ENCODE measurements at places on chromosomes 16 and 17. TPM values are rescaled to one million over a fixed set of nuclear protein-coding genes. Genes with fewer than 3 reads are reported as not detected.
A peak's percentile ranks its signal among the peaks of the same experiment; 100 is the strongest.

Gene CAVIN1
- total RNA-seq: 11.2 TPM

Gene SP6
- 0.05 TPM for total RNA-seq

Gene STX4
- 9.6 TPM for total RNA-seq

Gene CLEC19A
- not detected for total RNA-seq

Gene KRTAP4-6
- total RNA-seq: not detected

Gene CCL16
- not detected for total RNA-seq

Gene SOX8
- 16.7 TPM for total RNA-seq

Gene CACNG4
- not detected for total RNA-seq

DNA sequence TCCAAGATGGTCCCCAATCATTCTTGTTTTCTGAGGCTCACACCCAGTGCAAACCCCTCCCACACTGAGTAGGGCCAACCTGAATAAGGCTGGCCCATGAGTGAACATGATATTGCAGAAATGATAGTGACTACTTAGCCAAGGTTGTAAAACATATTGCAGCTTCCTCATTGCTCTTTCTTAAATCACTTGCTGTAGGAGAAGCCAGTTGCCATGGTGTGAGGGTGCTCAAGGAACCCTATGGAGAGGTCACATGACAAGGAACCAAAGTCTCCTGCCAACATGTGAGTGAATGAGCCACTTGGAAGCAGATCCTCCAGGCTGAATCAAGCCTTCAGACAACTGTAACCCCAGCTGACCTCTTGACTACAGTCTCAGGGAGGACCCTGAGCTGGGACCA lies 191.4 kb downstream of the RGS9 start:
- no peak for DNase-seq

DNA sequence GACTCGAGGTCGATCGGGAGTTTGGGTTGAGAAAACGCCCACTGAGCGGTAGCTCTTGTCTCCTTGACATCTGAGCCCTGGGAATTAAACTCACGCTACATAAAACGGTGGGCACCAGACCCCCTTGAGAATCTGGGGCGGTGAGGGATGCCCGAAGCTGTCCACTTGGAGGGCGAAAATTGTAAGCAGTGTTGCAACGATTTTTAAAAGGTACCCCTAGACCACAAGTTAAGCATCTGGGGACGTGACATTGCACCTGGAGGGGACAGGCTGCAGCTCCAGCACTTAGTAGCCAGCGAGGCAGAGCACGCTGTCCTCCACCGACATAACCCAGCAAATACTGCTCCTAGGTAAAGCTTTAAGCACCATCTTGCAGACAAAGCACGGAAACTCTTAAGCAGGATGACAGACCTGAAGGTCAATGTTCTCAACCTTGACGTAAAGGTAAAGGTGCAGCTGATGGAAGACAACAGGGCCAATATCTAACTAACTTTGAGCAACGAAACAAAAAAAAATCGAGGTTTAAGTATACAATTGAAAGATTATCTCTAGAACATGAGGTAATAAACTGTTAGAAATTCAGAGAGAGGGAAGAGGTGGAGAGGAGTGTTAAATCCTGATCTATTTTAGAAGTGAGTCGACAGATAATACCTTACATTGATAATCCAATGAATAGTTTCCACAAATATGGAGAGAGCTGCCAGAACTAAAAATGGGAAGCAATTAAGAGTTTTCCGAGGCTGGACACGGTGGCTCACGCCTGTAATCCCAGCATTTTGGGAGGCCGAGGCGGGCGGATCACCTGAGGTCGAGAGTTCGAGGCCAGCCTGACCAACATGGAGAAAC lies 921 bp upstream of the CDR2 start:
- DNase-seq: peak; percentile 4

GRCh38 chr16:16007743-16008111 lies 58.3 kb downstream of the ABCC1 start:
- no peak for DNase-seq

Data from SK-MEL-5 (cell line).